ENCODE measurements at places on chromosomes 3 and 15.
A peak's percentile ranks its signal among the peaks of the same experiment; 100 is the strongest.

GRCh38 chr3:28859897-28860296 lies 421.0 kb upstream of the RBMS3 start:
- no peaks in the 10 kb centered on the region for H3K36me3 ChIP-seq
- H3K4me3 ChIP-seq, result no peak overlapping the region
- no peaks in the 10 kb centered on the region for H3K27me3 ChIP-seq
- DNase-seq, result no peak
- H3K27ac ChIP-seq, result no peak overlapping the region

GRCh38 chr3:171460725-171461524 lies 720 bp upstream of the TNIK start:
- H3K4me3 ChIP-seq, result peak overlapping the region; percentile 95
- H3K27me3 ChIP-seq, result peaks cover 14% of the 10 kb centered on the region
- DNase-seq, result peak; percentile 36

GRCh38 chr15:46088486-46089445 lies 453.9 kb downstream of the SQOR start:
- H3K4me3 ChIP-seq, result no peak overlapping the region
- no peaks in the 10 kb centered on the region for H3K36me3 ChIP-seq

- H3K4me1 ChIP-seq, result peaks cover 29% of the 10 kb centered on the region
- H3K27ac ChIP-seq, result peak overlapping the region; percentile 89
- peak overlapping the region; percentile 47 for H3K4me3 ChIP-seq
- DNase-seq, result no peak
Measured at GRCh38 chr3:142210608-142211007, 14.8 kb downstream of the GK5 start.

DNA sequence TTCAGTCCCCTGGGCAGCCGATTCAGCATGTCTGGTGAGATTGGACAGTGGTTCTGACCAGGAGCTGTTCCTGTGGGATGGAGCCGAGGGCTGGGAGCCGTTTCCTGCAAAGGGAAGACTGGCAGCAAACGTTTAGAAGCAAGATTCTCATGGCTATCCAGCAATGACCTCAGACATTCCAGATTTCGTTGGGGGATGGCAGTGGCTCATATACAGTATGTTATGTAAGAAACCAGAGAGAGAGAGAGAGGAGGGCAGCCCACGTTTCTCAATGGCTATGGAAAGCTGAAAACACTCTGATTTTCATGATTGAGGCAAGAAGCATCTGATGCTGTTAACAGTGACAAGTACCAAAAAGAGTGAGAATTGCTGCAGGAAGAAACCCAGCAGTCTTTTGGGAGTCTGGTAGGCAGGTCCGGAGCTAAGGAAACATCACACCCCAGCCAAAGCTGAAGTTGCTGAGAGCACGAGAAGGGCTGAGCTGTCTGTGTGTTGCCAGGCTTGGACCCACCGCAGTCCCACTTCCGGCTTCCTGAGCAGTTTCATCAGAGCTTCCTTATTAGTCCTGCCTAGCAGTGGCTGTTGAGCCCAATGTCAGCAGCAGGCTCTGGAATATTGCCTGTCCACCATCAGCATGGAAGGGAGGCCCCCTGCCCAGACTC lies 25.6 kb upstream of the VPS8 start:
- H3K4me3 ChIP-seq, result peak overlapping the region; percentile 2
- H3K27me3 ChIP-seq, result no peaks in the 10 kb centered on the region
- no peak for DNase-seq
- no peaks in the 10 kb centered on the region for H3K36me3 ChIP-seq
- no peak overlapping the region for H3K27ac ChIP-seq

DNA sequence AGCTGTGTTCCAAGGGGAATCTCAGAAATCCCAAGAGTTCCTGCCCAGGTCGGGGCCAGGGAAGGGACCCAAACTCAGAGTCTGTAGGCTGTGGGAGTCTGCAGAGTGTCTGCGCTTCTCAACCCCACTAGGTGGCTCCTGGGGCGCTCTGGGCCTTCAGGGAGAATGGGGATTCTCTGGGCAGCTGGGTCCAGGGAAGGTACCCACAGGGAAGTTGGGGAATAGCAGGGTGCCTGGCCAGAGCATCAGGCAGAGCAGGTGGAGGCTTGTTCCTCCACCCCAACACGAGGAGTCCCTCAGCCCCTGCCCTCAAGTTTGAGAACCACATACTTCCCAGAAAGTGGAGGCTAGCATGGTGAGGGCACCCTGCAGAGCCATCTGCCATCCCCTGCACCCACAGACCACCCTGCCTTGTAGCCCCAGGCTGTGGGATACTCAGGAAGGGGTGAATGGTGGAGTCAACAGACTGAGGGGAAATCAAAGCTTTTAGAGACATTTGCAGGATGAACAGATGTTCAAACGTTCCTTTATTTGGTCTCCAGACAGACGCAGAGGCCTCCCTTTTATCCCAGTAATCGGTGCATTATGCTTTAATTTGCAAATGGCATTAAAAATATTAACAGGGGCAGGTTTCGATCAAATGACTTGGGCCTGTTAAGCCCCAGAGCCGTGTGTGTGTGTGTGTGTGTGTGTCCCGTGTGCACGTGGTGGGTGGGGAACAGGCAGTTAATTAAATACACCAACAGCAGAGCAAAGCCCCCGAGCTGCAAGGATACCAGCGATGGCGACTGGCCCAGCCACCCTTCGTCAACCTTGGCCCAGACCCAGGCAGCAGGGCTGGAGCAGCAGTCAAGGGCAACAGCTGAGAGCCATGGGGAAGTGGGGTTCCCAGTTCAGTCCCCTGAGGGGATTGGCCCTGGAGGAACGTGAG lies 57.7 kb downstream of the DNAJB8 start:
- H3K27ac ChIP-seq, result no peak overlapping the region
- no peaks in the 10 kb centered on the region for H3K36me3 ChIP-seq
- no peak overlapping the region for H3K4me3 ChIP-seq
- H3K4me1 ChIP-seq, result peaks cover 18% of the 10 kb centered on the region
- peaks cover 14% of the 10 kb centered on the region for H3K27me3 ChIP-seq
- DNase-seq, result no peak

- no peak overlapping the region for H3K4me3 ChIP-seq
- H3K4me1 ChIP-seq, result peaks cover 2% of the 10 kb centered on the region
- no peak overlapping the region for H3K27ac ChIP-seq
- H3K36me3 ChIP-seq, result no peaks in the 10 kb centered on the region
- no peak for DNase-seq
- H3K27me3 ChIP-seq, result peaks cover 12% of the 10 kb centered on the region
Measured at GRCh38 chr3:46573701-46574100, 7.6 kb upstream of the LRRC2 start.

DNA sequence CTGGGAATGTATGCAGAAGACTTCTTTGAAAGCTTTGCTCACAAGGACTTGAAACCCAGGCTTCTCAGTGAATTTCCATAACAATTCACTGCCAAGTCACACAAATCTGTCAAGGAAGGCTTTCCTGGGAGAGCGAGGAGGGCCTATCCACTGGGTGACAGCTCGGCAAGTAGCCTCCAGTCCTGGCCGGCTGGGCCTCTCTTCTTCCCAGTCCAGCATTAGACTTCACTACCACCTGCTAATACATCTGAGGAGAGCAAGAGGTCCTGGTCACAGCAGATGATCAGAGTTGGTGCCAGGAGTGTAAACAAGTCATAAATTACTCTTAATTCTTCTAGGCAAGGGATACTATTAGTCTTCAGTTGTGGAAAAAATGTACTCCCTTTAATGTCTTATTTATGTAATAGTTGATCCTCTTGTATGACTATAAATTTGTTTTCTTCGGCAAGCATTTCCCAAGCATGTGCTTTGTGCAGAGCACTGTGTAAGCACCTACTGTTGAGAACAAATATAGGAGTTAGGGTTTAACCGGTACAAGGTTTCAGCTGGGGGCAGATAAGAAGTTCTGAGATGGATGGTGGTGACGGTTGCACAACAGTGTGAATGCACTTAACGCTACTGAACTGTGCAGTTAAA lies 162.9 kb downstream of the VGLL4 start:
- no peaks in the 10 kb centered on the region for H3K4me1 ChIP-seq
- H3K36me3 ChIP-seq, result no peaks in the 10 kb centered on the region
- H3K27me3 ChIP-seq, result no peaks in the 10 kb centered on the region
- H3K4me3 ChIP-seq, result no peak overlapping the region
- H3K27ac ChIP-seq, result no peak overlapping the region

- H3K4me1 ChIP-seq, result no peaks in the 10 kb centered on the region
- DNase-seq, result no peak
- H3K4me3 ChIP-seq, result no peak overlapping the region
- no peaks in the 10 kb centered on the region for H3K36me3 ChIP-seq
- no peak overlapping the region for H3K27ac ChIP-seq
Measured at GRCh38 chr3:111852540-111852939, 6.5 kb upstream of the PHLDB2 start.

DNA sequence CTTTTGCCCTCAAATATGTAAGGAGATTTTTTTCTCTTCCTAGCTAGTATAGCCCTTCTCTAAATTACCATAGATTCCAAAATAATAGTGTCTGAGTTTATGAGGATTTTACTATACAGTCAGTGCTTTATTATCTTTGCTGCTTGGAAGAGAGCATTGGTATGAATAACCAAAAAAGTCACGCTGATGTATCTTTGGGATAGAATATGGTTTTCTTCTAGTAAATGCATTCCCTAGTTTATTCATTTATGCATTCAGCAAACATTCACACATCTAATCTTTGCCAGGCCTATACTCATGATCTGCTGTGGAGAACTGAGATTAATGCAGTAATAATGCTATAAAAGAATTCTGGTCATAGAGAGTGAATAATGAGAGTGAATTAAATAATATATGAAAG lies 225.3 kb upstream of the GOLGA6L4 start:
- no peaks in the 10 kb centered on the region for H3K27me3 ChIP-seq
- no peaks in the 10 kb centered on the region for H3K4me1 ChIP-seq
- H3K4me3 ChIP-seq, result no peak overlapping the region
- no peak for DNase-seq

DNA sequence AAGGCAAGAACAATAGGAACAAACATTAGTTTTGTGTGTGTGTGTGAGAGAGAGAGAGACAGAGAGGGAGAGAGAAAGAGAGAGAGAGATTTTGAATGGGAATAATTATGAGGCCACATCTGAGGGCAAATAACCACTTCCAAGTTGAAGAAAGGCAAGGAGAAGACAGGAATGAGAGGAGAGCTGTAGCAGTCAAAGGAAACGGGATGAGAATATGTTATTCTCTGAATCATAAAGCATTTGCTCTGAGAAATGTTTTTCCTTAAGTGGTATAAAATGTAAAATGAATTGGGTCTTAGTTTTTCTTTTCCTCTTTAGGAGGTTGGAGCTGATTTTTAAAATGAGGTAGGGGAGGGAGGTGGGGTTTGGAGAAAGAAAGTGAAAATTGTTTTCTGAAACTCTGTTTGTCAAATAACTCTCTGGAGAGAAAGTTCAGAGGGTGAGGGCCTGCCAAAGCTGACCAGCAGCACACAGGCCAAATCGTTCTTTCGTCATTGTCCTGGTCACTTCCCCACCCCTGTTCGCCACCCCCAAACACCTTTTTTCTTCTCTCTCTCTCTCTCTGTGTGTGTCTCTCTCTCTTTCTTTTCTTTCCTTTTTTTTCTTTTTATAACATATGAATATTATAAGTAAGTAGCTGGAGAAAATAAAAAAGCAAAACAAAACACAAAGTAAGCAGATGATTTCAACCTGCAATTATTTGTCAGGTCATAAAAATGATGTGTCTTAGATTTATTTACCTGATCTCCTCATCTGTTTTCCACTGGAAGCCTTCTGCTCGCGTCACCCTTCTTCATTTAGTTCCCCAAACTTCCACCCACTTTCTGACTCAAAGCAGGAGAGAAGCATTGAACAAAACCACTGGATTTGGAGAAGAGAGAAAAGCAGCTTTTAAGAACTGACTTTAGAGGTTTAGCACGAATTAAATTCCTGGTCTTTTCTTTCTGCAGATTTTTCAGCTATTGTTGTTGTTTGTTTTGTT lies 110.6 kb downstream of the LPP start:
- H3K27me3 ChIP-seq, result no peaks in the 10 kb centered on the region
- no peaks in the 10 kb centered on the region for H3K4me1 ChIP-seq
- H3K27ac ChIP-seq, result no peak overlapping the region
- H3K4me3 ChIP-seq, result no peak overlapping the region
- DNase-seq, result no peak

DNA sequence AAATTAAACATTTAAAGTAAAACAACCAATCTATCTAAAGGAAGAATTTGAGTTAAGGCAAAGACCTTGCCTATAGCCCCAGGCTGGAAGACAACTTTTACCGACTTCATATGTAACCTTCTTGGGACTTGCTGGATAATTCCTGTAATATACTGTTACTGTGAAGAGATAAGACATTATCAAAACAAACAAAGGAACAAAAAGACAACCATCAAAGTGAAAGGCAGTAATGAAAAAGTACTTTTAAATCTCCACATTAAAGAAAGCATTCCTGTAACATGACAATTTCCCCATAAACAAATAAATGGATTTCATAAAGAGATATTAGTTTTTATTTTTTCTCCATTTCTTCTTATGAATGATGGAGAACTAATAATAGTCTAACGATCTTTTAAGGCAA lies 2.4 kb downstream of the CMTM6 start:
- no peak for DNase-seq
- H3K4me1 ChIP-seq, result peaks cover 9% of the 10 kb centered on the region
- no peak overlapping the region for H3K27ac ChIP-seq
- H3K4me3 ChIP-seq, result peak overlapping the region; percentile 1
- H3K27me3 ChIP-seq, result peaks cover 3% of the 10 kb centered on the region

GRCh38 chr3:5304789-5305683 lies 117.5 kb downstream of the EDEM1 start:
- H3K36me3 ChIP-seq, result no peaks in the 10 kb centered on the region
- H3K4me1 ChIP-seq, result no peaks in the 10 kb centered on the region
- DNase-seq, result peak; percentile 46

DNA sequence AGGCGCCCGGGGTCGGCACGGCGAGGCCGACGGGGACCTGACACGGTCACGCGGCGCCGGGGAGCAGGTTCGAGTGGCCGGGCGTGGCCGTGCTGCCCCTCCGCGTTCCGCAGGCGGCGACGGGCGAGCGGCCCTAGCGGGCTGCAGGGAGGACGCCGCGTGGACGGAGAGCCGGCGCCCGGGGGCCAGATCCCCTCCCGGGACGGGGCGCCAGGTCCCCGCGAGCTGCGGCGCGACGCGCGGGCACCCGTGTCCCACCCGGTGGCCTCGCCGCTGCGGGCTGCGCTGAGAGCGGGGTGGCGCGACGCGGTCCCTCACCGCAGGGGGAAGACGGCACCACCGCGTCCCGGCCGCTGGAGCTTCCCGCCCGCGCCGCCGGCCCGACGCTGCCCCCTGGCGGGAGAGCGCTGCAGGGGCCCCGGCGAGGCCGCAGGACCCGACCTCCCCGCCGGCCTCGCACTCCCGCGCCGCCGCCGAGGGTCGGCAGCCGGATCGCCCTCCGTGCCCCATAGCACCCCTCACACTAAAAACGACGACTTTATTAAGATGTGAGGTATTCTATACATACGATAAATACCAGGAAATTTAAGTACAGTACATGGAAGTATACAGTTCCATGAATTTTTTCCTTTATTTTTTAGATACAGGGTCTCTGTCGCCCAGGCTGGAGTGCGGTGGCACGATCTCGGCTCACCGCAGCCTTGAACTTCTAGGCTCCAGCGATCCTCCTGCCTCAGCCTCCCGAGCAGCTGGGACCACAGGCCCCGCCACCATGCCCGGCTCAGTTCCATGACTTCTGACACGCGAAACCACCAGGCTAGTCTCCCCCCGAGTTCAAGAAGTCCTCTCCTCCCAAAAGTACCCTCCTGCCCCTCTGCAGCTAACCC lies 1.3 kb upstream of the PIGZ start:
- peak overlapping the region; percentile 55 for H3K27ac ChIP-seq
- peaks cover 30% of the 10 kb centered on the region for H3K27me3 ChIP-seq
- peak overlapping the region; percentile 69 for H3K4me3 ChIP-seq
- peak; percentile 81 for DNase-seq
- peaks cover 2% of the 10 kb centered on the region for H3K4me1 ChIP-seq
- H3K36me3 ChIP-seq, result peaks cover 17% of the 10 kb centered on the region

Data from glutamatergic neuron (in vitro differentiated cells).